ENCODE measurements at places on chromosomes 2 and 18. TPM values are rescaled to one million over a fixed set of nuclear protein-coding genes. Genes with fewer than 3 reads are reported as not detected.
A peak's percentile ranks its signal among the peaks of the same experiment; 100 is the strongest.

DNA sequence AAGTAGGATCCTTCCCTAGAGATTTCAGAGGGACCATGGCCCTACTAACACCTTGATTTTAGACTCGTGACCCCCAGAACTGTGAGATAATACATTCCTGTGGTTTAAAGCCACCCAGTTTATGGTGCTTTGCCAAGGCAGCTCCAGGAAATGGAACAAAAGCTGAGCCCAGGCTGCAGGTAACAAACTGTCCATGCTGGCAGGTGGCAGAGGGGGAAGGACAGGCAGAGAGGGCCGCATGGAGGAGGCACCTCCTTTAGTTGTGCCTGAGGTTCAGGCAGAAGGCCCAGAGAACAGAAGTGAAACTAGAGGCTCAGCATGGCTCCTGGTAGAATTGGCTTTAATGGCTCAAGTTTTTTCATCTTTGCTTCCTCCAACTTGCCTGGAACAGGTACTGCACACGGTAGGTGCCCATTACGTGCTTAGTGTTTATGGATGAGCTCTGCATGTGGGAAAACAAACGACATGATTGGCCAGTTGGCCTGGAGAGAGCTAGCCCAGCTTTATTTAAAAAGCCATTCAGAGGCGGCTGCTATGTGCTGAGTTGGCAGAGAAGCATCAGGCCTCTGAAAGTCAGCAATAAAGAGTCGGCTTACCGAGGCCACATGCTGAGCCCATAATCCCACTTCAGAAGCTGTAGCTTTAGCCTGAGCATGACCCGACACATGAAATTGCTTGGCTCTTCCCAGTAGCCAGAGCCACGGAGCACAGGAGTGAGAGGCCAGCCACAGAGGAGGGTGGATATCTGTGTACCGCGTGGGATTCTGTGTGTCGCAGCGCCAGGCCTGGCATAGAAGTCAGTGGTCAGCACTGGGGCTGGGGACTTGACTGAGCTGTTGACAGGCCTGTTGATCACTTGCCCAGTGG, 36.5 kb downstream of the HS1BP3 start:
- H3K27ac ChIP-seq: no peak overlapping the region
- 0 out of 2 replicates have a peak, but pooled peaks cover 8% of the 10 kb centered on the region for H3K4me1 ChIP-seq
- H3K4me3 ChIP-seq: no peak overlapping the region
- H3K36me3 ChIP-seq: no peaks in the 10 kb centered on the region

- H3K36me3 ChIP-seq: no peaks in the 10 kb centered on the region
- H3K4me1 ChIP-seq: no peaks in the 10 kb centered on the region
- H3K27ac ChIP-seq: no peak overlapping the region
- DNase-seq: peak; percentile 68
Measured at GRCh38 chr18:74342416-74343043, 26.9 kb downstream of the C18orf63 start.

DNA sequence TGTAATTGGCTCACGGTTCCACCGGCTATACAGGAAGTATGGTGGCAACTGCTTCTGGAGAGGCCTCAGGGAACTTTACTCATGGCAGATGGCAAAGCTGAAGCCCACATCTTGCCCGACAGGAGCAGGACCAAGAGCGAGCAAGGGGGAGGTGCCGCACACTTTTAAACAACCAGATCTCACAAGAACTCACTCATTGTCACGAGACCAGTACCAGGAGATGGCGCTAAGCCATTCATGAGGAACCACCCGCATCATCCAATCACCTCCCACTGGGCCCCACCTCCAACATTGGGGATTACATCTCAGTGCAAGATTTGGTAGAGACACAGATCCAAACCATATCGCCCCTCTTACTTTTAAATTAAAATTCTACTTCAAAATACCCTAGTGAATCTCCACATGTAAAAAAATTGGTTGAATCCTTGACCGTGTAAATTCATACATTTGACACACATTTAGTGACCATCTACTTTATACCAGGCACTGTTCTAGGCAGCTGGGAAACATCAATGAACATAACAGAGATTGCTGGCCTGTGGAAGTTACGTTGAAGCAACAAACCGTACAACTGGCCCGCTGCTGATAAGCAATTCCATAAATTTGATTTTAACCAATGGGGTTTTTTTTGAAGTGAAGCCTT, 87.6 kb downstream of the ALPK2 start:
- H3K4me3 ChIP-seq: no peak overlapping the region
- no peaks in the 10 kb centered on the region for H3K36me3 ChIP-seq
- peak; percentile 81 for DNase-seq
- H3K4me1 ChIP-seq: peaks cover 25% of the 10 kb centered on the region

- no peaks in the 10 kb centered on the region for H3K27me3 ChIP-seq
- DNase-seq: peak; percentile 82
- H3K4me1 ChIP-seq: no peaks in the 10 kb centered on the region
- H3K36me3 ChIP-seq: no peaks in the 10 kb centered on the region
Measured at GRCh38 chr18:48777026-48777743, 173.6 kb downstream of the SMAD7 start.

GRCh38 chr2:98926601-98927000, 9.4 kb downstream of the CRACDL start:
- H3K36me3 ChIP-seq: no peaks in the 10 kb centered on the region
- no peak overlapping the region for H3K4me3 ChIP-seq
- H3K4me1 ChIP-seq: peaks cover 5% of the 10 kb centered on the region
- DNase-seq: no peak

- peaks cover 7% of the 10 kb centered on the region for H3K36me3 ChIP-seq
- H3K27me3 ChIP-seq: no peaks in the 10 kb centered on the region
- peaks cover 13% of the 10 kb centered on the region for H3K4me1 ChIP-seq
- DNase-seq: no peak
Measured at GRCh38 chr2:70304498-70304897, 2.6 kb upstream of the FAM136A start.

DNA sequence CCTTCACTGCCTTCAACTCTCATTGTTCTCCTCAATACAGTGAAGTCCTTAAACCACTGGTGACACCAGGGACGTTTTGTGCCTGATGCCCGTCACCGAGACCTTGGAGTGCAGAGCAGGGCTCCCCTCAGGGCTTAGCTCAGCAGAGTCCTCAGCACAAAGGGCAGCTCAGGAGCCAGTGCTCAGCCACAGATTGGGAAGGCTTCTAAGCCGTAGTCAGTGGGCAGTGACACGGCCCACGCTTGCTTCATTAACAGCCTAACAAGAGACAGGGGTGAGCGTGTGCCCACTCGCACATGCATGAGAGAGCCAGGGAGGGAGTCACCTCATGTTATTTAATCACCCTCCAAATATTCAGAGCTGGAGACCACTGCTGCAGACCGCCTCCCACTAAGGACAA, 137.5 kb downstream of the SH3RF3 start:
- no peak overlapping the region for H3K27ac ChIP-seq
- no peak for DNase-seq
- H3K4me3 ChIP-seq: no peak overlapping the region
- H3K27me3 ChIP-seq: no peaks in the 10 kb centered on the region
- no peaks in the 10 kb centered on the region for H3K36me3 ChIP-seq

DNA sequence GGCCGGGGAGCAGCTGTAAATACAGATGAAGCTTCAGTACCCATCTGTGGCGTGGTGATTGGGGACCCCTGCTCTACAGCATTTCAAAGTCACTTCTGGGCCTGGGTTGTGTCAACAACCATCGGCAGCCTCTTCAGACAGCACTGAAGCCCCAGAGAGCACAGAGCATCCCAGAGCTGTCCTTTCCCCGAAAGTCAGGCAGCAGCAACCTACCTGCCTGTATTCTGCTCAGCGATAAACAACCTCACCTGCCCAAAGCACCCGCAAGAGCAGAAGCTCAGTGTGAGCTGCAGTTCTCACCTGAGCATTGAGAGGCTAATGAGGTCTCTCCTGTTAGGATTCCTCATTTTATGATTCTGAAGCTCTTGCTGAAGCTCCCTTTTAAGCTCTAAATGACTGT, 19.3 kb downstream of the TRABD2A start:
- DNase-seq: no peak
- peaks cover 8% of the 10 kb centered on the region for H3K4me1 ChIP-seq
- H3K27ac ChIP-seq: no peak overlapping the region

Gene AGXT
- not detected for total RNA-seq

Gene SERPINB5
- total RNA-seq: not detected

Gene C2orf72
- 1.3 TPM for total RNA-seq

Gene STPG4
- 0.28 TPM for total RNA-seq

Gene CERS6
- total RNA-seq: 35.0 TPM

Gene NT5DC4
- not detected for total RNA-seq

Gene FSIP2
- 3.8 TPM for total RNA-seq
